ENCODE measurements at places on chromosomes 5 and 9.

DNA sequence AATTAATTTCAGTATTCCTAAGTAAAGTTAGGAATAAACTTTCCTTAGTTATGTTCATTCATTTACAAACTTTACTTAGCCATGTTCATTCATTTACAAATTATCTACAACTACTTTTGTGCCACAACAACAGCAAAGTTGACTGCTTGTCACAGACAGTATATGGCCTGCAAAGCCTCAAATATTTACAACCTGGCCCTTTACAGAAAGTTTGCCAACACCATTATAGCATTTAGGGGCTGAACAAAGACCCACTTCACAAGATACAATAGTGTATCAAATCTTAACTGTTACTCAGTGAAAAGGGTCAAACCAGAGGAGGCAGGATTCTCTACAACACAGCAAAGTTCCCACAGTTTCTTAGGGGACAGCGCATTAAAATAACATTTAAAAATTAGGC lies 9.7 kb upstream of the OTULINL start:
- no peak for DNase-seq

GRCh38 chr5:15864536-15865215 lies 314.9 kb downstream of the MARCHF11 start:
- no peak for DNase-seq

GRCh38 chr5:151104795-151105194 lies 24.0 kb upstream of the TNIP1 start:
- no peak for DNase-seq

- DNase-seq: no peak
These were observed 33.0 kb upstream of the CHD1 start for GRCh38 chr5:98961665-98962344.

DNA sequence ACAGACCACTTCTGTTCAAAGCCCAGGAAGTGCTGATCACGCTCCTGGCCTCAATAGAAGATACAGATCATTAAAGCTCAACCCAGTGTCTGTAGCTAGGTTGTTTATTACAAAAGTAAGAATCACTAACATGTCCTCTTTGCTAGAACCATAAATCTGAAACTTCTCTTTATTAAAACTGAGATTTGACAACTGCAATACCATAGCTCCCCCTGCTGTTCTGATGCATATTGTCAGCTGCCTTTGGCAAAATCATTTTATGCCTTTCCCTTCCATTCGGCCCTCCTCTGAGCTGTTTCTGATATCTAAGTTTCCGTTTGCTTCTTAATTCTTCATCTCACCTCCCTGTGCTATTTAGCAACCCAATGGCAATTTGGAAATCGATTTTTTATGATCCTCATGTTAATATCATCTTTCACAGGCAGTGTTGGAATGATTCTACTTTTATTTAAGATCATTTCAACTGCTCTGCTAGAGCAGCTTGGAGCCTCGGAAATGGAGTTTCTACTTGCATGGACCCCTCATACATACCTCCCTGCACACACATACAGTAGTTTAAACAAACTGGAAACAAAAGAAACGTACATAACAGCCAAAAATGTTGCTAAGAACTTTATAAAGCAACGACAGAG lies 998.8 kb downstream of the MAT2B start:
- DNase-seq: peak; percentile 48

DNA sequence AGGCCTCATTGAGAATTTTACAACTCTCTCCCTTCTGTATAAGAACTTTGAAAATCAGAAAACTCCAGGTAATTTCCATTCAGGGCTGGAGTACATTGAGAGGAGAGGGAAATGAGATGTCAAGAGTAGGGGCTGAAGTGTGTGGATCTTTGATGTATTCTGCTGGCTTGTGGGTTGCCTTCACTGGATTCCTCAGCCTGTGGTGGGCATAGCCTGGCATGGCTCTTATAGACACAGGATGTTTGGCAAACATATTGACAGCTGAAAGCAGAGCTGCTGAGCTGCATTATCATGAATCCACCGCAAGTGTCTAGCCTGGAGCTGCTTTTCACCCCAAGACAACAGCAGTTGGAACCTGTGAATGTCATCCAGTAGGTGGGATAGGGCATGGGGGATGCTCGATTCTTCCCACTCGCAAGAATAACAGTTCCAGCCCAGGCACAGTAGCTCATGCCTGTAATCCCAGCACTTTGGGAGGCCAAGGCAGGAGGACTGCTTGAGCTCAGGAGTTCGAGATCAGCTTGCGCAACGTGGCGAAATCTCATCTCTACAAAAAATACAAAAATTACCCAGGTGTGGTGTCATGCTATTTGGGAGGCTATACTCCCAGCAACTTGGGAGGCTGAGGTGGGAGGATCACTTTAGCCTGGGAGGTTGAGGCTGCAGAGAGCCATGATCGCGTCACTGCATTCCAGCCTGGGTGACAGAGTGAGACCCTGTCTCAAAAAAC lies 36.0 kb upstream of the TTC23L start:
- no peak for DNase-seq

DNA sequence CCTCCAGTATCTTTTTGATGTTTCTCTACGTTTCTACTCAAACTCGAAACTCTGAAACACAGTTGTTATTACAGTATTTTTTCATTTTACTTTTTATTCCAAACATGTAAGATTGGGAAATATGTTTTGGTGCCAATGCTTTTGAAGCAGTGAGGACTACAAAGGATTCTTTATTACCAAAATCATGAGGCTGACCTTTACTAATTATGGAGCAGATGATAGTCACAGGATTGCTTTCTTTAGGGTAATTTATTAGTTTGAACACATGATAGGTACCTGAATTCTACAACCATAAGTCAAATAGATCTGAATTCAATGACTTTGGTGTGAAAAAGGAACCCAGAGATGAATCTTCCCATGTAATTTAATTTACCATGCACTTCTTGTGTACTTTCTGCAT lies 2015.1 kb upstream of the C9orf72 start:
- DNase-seq: no peak

- DNase-seq: no peak
These were observed 56.7 kb downstream of the SAXO1 start for GRCh38 chr9:18976221-18976708.

DNA sequence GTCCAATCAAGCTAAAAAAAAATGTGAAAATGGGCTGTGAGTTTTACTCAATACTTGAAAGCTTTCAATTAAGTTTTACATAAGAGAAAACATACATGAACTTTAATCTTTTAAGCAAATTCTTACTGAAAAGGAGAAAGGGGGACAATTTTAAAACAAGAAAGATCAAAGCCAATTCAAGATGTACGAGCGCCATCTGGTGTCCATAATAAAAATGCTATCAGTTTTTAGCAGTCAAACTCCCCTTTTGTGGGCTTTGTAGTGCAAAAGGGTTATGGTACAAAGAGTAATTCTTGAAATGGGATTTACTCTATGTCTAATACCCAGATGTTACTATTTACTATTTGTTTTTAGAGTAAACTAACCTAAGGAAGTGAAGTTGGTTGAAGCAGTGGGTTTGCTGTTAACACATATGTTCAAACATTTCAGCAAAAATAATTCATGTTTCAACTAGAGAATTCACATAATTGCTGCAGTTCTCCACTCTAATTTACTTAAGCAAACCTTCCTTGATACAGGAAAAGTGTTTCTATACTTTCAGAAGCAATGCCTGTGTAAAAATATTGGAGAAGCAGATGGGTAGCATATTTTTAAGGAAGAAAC lies 228.2 kb upstream of the TYRP1 start:
- peak; percentile 28 for DNase-seq

DNA sequence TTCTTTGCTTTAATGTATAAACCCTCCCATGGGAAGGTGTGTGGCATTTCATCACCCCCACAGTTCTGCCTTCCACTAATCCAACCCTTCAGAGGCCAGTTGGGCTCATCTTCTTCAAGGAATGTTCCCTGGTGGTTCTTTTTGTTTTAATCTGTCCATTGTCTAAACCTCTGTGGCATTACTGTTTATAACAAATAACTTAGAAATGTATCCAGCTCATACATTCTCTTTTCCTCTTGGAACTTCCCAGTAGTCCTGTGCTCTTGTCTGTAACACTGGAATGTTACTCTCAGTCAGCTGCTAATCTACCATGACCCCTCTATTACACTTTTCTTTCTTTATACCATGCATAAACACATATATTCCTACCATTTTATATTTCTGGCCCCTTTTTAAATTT lies 213.5 kb upstream of the TARS1 start:
- no peak for DNase-seq

- no peak for DNase-seq
These were observed 47.3 kb downstream of the MEGF10 start for GRCh38 chr5:127337876-127338275.

DNA sequence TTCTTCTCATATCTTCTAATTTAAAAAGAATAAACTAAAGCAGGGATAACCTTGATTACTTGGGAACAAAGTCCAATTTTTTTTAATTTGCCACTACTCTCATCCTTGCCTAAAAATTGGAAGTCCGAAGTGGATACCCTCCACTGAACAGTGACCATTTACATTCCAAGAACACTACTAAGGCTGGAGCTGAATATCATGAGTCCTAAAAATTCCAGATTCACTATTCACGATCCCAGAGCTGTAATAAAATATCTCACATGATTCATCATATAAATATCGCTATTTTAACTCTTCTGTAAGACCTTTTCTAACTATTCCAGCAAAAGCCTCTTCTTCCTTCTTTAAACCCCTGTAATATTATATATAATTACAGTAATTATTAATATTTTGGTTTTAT lies 57.4 kb downstream of the ATPSCKMT start:
- no peak for DNase-seq

GRCh38 chr5:102622262-102622661 lies 123.5 kb upstream of the SLCO6A1 start:
- DNase-seq: no peak

- DNase-seq: no peak
These were observed 49.0 kb upstream of the ATG10 start for GRCh38 chr5:81922854-81923279.

DNA sequence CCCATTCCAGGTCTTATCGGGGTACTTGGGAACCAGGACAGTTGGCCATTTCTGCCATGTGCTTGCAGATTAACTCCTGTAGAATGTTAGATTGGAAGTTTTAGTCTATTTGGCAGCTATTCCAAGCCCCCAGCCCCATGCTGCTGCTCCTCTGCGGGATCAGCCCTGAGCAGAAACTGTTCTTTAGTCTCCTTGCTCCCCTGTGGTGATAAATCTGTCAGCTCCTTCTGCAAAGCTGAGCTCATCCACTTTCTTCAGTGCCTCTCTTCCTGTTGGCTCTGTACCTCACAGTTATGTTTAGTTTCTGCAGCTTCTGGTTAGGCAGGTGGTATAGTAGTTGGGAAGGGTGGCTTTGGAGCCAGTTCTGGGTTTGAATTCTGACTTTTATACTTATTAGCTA lies 170.4 kb downstream of the GRIA1 start:
- no peak for DNase-seq

DNA sequence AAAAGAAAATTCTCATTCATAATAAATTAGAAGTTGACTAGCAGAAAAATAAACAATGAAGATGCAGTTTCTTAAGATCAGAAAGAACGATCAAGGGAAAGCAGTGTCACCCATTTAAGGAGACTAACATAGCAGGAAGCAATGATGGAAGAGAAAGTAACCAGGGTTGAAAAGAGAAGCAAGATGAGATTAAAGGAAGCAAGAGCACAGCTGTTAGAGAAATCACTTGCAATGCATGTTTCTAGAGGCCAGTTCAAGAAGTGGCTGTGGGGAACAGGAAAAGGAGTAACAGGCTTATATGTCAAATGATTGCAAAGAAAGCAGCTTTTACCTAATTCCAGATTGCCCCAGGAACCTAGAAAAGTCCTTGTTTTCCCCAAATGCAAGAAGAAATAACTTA lies 46.8 kb upstream of the SLC1A1 start:
- no peak for DNase-seq

GRCh38 chr5:146188358-146188757 lies 5.9 kb upstream of the LARS1 start:
- no peak for DNase-seq

GRCh38 chr5:103919506-103919905 lies 356.9 kb upstream of the NUDT12 start:
- DNase-seq: no peak

DNA sequence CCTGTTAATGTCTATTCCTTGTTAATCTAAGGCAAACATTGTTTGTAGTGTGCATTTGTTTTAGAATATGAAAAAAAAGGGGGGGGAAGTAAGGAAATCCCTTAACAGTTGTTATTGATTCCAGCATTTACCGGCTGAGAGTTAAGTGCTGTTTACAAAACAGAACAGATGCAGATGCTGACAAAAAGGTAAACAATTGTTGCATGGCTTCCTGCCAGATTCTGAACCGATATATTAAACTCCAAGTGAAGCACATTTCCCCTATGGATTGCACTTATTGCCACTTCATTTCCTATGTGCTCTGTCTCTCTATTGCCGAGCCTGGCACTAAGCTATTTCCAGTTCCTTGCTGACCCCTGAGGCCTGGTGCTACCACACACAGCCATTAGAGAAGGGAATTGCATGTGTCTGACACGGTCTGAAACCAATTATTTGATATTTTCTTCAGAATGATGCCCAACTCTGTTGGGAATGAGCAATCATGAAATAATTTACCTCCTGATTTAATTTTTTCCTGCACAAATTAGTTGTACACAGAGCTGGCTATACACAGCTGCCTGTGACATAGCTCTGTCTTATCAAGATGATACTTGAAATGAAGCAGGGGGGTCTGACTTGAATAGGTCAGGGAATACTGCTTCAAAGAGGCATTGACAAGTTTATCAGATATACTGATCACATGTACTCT lies 109.8 kb downstream of the KIAA0825 start:
- DNase-seq: no peak

DNA sequence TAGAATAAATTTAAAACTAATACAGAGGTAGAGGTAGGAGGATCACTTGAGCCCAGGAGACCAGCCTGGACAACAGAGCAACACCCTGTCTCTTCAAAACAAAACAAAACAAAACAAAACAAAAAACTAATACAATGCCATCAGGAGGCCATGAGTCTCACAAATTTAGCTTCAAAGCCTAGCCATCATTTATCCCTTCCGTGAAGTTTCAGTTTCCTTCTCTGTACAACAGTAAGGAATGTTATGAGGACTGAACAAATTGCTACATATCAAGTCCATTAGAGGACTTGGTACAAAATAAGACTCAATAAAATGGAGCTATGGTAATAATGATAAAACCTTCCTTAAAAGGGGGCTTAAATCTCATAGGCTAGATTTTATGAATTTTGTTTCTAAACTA lies 60.8 kb downstream of the MAPKAP1 start:
- no peak for DNase-seq

- DNase-seq: no peak
These were observed 38.5 kb downstream of the TARS1 start for GRCh38 chr5:33479311-33479710.

DNA sequence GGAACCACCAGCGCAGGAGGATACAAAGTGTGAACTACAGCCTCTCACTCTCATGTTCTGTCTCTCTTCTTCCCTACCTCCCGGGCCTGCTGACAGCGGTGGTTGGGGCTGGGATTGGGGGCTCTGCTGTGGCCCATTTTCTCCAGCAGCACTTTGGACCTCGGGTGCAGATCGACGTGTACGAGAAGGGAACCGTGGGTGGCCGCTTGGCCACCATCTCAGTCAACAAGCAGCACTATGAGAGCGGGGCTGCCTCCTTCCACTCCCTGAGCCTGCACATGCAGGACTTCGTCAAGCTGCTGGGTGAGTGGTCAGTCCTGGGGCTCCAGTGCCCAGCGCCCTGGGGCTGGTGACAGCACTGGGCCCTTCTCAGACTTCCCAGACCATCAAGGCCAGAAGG lies 4.7 kb downstream of the PCYOX1L start:
- no peak for DNase-seq

- peak; percentile 53 for DNase-seq
These were observed 61.3 kb downstream of the RAPGEF1 start for GRCh38 chr9:131678499-131679111.

All from D341Med (cell line).